ENCODE measurements at places on chromosomes 2 and 18.

- H3K27me3 ChIP-seq, result peaks cover 94% of the 10 kb centered on the region
- no peak overlapping the region for H3K4me3 ChIP-seq
- no peak for DNase-seq
- no peaks in the 10 kb centered on the region for H3K36me3 ChIP-seq
- H3K27ac ChIP-seq, result no peak overlapping the region
Measured at GRCh38 chr2:181679544-181679979, 755 bp downstream of the NEUROD1 start.

DNA sequence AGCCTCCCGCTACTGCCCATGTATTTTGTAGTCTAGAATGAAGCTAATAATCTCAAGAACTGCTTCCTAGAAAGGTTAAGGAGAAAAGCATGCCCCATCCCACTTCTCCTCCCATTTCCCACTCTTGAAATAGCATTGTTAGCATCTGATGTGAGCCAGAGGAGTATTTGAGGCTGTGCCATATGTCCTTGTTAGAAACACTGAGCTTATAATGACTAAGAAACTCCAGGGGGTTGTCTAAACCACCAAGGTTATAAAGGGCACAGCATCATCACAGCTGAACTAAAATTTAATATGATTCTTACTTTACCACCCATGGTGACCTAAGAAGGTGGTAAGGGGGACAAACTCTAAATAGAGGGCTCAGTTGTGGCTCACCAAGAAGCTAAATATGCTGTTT is 16.6 kb downstream of the TSPYL6 start:
- H3K27ac ChIP-seq, result no peak overlapping the region
- no peaks in the 10 kb centered on the region for H3K27me3 ChIP-seq
- H3K36me3 ChIP-seq, result no peaks in the 10 kb centered on the region
- no peak overlapping the region for H3K4me3 ChIP-seq
- H3K4me1 ChIP-seq, result peaks cover 1% of the 10 kb centered on the region

DNA sequence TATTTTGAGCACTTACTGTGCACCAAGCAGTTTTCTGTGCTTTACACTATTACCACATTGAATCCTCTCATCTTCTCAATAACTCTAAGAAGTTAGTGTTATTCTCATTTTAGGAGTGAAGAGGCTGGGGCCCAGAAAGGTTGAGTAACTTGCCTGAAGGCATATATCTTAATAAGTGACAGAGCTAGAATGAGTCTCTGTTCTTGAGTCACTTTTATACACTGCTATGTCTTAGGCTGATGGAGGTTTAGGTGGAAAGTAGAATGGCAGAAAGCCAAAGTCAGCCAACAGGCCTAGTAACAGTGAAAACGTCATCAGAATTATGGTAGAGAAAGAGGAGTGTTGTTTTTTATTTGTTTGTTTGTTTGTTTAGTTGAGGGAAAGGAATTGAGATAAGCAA is 27.9 kb upstream of the RPE start:
- DNase-seq, result no peak
- H3K27me3 ChIP-seq, result no peaks in the 10 kb centered on the region
- no peaks in the 10 kb centered on the region for H3K4me1 ChIP-seq
- no peaks in the 10 kb centered on the region for H3K36me3 ChIP-seq

GRCh38 chr18:63879709-63880108 is 7.8 kb upstream of the SERPINB2 start:
- H3K27ac ChIP-seq, result no peak overlapping the region
- H3K4me3 ChIP-seq, result no peak overlapping the region
- no peaks in the 10 kb centered on the region for H3K27me3 ChIP-seq
- H3K4me1 ChIP-seq, result no peaks in the 10 kb centered on the region
- H3K36me3 ChIP-seq, result no peaks in the 10 kb centered on the region
- DNase-seq, result no peak

DNA sequence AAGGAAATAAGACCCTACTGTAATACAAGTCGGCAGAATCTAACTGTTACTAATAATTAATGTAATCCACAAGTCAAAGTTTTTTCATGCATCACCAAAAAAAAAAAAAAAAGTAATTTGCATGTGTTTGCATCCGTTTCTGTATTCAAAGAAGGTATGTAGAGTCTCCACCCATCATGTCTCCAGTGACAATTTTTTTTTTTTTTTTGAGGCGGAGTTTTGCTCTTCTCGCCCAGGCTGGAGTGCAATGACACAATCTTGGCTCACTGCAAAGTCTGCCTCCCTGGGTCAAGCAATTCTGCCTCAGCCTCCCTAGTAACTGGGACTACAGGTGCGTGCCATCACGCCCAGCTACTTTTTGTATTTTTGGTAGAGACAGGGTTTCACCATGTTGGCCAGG is 24.2 kb upstream of the NFU1 start:
- H3K27ac ChIP-seq, result no peak overlapping the region
- no peak overlapping the region for H3K4me3 ChIP-seq
- no peak for DNase-seq
- H3K4me1 ChIP-seq, result no peaks in the 10 kb centered on the region
- H3K36me3 ChIP-seq, result peaks cover 18% of the 10 kb centered on the region
